Effector CD8-positive, alpha-beta T cell (primary cell): ENCODE measurements at places on chromosomes 6 and 20.

DNA sequence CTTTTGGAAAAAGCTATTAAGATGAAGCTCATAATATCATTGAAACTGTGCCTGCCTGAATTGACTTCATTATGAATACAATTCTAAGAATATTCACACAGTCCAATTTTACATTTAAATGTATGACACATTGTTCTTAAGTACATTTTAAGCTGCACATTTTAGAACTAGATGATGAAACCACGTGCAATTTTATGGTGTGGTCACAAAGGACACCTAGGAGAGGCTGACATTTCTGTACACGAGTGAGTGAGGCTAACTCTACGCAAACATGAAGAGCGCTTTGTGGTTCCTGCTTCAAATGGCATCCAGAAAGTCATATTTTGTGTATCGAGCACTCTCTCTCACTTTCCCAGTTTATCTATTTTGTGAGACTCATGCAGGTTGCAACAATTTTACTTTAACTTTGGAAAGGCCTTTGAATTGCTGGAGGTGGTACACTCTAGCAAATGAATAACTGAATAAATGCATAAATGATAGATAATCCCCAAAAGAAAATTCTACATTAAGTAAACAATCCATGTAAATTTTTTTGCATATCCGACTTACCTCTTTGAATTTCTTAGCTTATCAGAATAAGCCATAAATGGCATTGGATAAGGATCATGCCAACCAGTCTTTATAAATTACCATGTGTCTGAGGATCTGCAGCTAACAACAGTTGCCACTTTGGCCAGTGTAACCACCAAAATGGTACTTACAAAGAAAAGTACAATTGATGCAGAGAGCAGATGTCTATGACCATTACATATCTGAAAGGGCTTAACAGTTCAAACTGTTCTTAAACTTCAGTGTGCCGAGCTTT, 97.3 kb downstream of the NRSN1 start:
- DNase-seq: no peak

- DNase-seq: no peak
These were observed 306.1 kb upstream of the FLRT3 start for GRCh38 chr20:14643556-14643955.

DNA sequence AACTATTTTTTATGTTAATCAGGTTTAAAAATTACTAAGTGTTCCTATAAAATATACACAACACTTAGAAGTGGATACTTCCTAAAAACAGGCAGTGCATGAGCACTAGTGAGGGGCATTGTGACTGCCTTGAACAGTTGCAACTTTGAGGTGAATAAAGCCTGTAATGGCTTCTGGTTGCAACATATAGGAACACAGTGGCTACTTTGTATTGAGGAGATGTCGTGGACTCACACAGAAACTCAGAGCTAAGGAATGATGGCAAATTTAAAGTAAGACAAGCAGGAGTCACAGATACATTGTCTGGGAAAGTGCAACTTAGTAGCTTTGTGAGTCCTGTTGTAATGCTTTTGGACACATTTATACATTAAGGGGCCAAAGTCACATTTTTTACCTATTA, 861 bp upstream of the HLA-A start:
- DNase-seq: no peak

DNA sequence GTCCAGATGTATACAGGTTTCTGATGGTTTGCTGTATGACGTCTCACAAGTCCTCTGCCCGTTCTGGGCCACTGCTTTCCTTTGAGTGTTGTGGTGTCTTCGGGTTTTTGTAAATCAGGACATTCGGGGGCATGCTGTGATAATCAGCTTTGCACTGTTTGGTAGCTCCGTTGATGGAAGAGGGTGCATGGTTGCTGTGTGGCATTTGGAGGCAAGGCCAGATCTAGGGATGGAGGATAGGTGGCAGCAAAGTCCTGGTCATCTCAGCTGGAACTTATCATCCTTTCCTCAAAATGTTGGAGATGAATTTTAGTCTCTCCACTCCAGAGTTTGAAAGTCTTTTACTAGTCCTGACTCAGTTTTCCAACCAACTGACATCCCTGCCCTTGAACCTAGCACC, 91.0 kb downstream of the SCP2D1 start:
- no peak for DNase-seq

GRCh38 chr6:13866301-13866700, 51.9 kb upstream of the MCUR1 start:
- DNase-seq: no peak
